Activated T-helper 2 cell treated with anti-CD3 and anti-CD28 coated beads, Interferon-gamma antibody, Interleukin-2, Interleukin-4, amounts not matched to agents 10 μg/mL and 5 μg/mL and 100 μg/mL, durations not matched to agents 14 hours and 24 hours and 36 hours (primary cell): ENCODE measurements at places on chromosomes 7 and 10. TPM values are rescaled to one million over a fixed set of nuclear protein-coding genes. Genes with fewer than 3 reads are reported as not detected.

Gene HOXA6
- total RNA-seq, result not detected in 2 replicates

Gene HOXA9
- not detected in 2 replicates for total RNA-seq

Gene MARVELD1
- total RNA-seq, result 5.6 and 6.5 TPM in 2 replicates

Gene ARHGEF35
- 3.6 and 4.1 TPM in 2 replicates for total RNA-seq

Gene ZNF503
- 0.30 and 0.34 TPM in 2 replicates for total RNA-seq

Gene LIPM
- not detected in 2 replicates for total RNA-seq

Gene NT5C3A
- 30.0 and 33.3 TPM in 2 replicates for total RNA-seq

Gene FBXL13
- total RNA-seq, result 0.41 and 0.76 TPM in 2 replicates

- H3K4me3 ChIP-seq, result no peak overlapping the region
- no peak overlapping the region for H3K27ac ChIP-seq
- no peaks in the 10 kb centered on the region for H3K27me3 ChIP-seq
- H3K4me1 ChIP-seq, result peaks cover 34% of the 10 kb centered on the region
Measured at GRCh38 chr7:23520582-23520981, 11.2 kb downstream of the TRA2A start.

- peak; percentile 50 for DNase-seq
- peak overlapping the region; percentile 98 for H3K4me3 ChIP-seq
- H3K4me1 ChIP-seq, result peaks cover 53% of the 10 kb centered on the region
- peak overlapping the region; percentile 95 for H3K27ac ChIP-seq
- no peaks in the 10 kb centered on the region for H3K27me3 ChIP-seq
Measured at GRCh38 chr10:15167411-15168290, 842 bp downstream of the NMT2 start.

DNA sequence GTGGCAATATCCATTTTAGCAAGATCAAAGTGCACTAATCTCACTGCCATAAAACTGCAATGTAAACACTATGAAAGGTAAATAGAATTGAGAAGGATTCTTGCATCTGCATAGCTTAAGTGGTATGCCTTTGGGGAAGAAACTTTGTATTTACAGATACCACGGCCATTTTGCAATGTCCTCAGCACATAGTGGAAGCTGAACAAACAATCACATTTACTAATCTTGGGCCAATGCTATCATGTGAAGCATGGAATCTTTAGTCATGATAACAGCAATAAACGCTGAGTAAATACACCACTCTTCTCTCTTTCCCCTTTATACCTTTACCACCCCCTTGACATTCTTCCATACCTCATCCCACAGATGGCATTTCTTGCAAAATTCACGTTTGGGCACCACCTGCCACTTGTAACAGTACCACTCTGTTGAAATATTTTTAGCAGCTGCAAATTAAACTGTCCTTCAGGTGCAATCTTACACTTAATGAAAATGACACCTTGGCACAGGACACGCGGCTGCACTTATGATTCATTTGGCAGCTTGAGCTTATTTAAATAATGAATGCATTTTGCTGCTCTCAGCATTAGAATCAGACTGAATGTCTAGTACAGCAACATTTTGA is 171.8 kb downstream of the SEMA3A start:
- H3K4me3 ChIP-seq, result no peak overlapping the region
- H3K36me3 ChIP-seq, result no peaks in the 10 kb centered on the region
- H3K27me3 ChIP-seq, result no peaks in the 10 kb centered on the region
- no peaks in the 10 kb centered on the region for H3K4me1 ChIP-seq
- no peak overlapping the region for H3K27ac ChIP-seq

- no peak for DNase-seq
- H3K27me3 ChIP-seq, result peaks cover 3% of the 10 kb centered on the region
- H3K4me3 ChIP-seq, result no peak overlapping the region
- H3K4me1 ChIP-seq, result no peaks in the 10 kb centered on the region
- no peak overlapping the region for H3K27ac ChIP-seq
Measured at GRCh38 chr10:78420946-78421735, 387.5 kb downstream of the RPS24 start.

DNA sequence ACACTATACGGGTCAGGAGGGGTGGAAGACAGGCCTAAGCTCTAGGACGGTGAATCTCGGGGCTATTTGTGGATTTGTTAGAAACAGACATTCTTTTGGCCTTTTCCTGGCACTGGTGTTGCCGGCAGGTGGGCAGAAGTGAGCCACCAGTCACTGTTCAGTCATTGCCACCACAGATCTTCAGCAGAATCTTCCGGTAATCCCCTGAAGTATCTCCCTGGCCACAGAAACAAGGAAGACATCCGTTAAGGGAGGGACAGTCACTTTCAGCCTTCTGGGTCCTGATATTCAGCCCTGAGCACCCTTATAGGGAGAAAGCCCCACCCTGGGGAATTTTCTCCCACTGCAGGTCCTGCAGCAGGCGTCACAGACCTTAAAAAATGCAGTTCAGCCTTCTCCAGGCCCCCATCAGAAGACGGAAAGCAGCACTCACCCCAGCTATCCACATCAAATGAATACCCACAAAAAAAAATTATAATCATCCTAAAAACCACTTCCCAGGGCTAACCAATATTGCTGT is 23.2 kb downstream of the PLAC9 start:
- H3K4me1 ChIP-seq, result peaks cover 17% of the 10 kb centered on the region
- H3K4me3 ChIP-seq, result no peak overlapping the region
- DNase-seq, result no peak
- H3K27me3 ChIP-seq, result no peaks in the 10 kb centered on the region
- peaks cover 90% of the 10 kb centered on the region for H3K36me3 ChIP-seq
- peak overlapping the region; percentile 66 for H3K27ac ChIP-seq

GRCh38 chr7:35241436-35241835 is 12.5 kb downstream of the TBX20 start:
- H3K27me3 ChIP-seq, result peaks cover 16% of the 10 kb centered on the region
- no peak overlapping the region for H3K4me3 ChIP-seq
- H3K4me1 ChIP-seq, result no peaks in the 10 kb centered on the region
- H3K27ac ChIP-seq, result no peak overlapping the region

DNA sequence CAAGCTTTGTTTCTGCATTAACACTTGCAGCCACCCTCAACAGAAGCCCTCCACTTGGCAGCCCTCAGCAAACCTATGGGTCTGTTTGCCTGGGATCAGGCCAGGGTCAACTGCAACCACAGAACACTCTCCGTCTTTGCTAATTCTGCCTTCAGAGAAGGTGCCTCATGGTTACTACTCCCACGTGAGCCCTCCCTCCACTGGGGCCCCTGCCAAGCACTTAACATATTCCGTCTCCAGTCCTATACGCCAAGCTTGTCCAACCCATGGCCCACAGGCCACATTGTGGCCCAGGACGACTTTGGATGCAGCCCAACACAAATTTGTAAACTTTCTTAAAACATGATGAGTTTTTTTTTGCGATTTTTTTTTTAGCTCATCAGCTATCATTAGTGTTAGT is 54.7 kb downstream of the HSPA12A start:
- no peak for DNase-seq
- H3K4me1 ChIP-seq, result no peaks in the 10 kb centered on the region
- no peak overlapping the region for H3K27ac ChIP-seq
- no peaks in the 10 kb centered on the region for H3K36me3 ChIP-seq
- H3K4me3 ChIP-seq, result no peak overlapping the region
- peaks cover 5% of the 10 kb centered on the region for H3K27me3 ChIP-seq

DNA sequence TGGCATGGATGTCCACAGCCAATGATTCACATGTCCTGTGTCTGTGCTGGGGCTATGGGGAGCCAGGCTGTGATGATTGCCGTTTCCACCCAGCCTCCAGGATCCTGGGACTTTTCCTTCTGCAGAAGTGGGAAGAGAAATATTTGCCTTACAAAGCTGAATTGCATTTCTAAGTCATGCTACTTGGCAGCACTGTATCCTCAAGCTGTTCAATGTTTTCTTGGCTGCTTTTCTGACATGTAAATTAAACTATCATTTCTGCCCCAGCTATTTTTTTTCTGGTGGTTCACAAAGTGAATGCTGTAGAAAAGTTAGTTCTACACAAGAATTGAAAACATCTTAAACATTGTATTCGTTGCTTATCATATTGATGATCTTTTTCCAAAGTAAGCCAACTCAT is 51.9 kb upstream of the TCERG1L start:
- no peaks in the 10 kb centered on the region for H3K27me3 ChIP-seq
- no peak for DNase-seq
- no peaks in the 10 kb centered on the region for H3K4me1 ChIP-seq
- H3K27ac ChIP-seq, result no peak overlapping the region

- no peak overlapping the region for H3K4me3 ChIP-seq
- H3K27ac ChIP-seq, result no peak overlapping the region
- no peaks in the 10 kb centered on the region for H3K4me1 ChIP-seq
- no peak for DNase-seq
- H3K27me3 ChIP-seq, result no peaks in the 10 kb centered on the region
Measured at GRCh38 chr7:80770061-80770460, 131.6 kb downstream of the CD36 start.

GRCh38 chr7:57424515-57425238 is 25.3 kb upstream of the ZNF716 start:
- no peak for DNase-seq
- H3K4me3 ChIP-seq, result no peak overlapping the region
- no peaks in the 10 kb centered on the region for H3K36me3 ChIP-seq
- H3K27ac ChIP-seq, result no peak overlapping the region
- H3K4me1 ChIP-seq, result no peaks in the 10 kb centered on the region

GRCh38 chr10:99279626-99280111 is 44.0 kb upstream of the HPSE2 start:
- H3K36me3 ChIP-seq, result no peaks in the 10 kb centered on the region
- H3K4me1 ChIP-seq, result no peaks in the 10 kb centered on the region
- H3K27me3 ChIP-seq, result peaks cover 8% of the 10 kb centered on the region
- no peak for DNase-seq
- no peak overlapping the region for H3K27ac ChIP-seq

GRCh38 chr10:95201736-95202135 is 7.7 kb downstream of the ACSM6 start:
- no peak for DNase-seq
- no peaks in the 10 kb centered on the region for H3K4me1 ChIP-seq

- no peak for DNase-seq
- H3K27me3 ChIP-seq, result no peaks in the 10 kb centered on the region
- no peak overlapping the region for H3K27ac ChIP-seq
- H3K4me1 ChIP-seq, result no peaks in the 10 kb centered on the region
Measured at GRCh38 chr10:83253011-83253671, 886.2 kb upstream of the GHITM start.

DNA sequence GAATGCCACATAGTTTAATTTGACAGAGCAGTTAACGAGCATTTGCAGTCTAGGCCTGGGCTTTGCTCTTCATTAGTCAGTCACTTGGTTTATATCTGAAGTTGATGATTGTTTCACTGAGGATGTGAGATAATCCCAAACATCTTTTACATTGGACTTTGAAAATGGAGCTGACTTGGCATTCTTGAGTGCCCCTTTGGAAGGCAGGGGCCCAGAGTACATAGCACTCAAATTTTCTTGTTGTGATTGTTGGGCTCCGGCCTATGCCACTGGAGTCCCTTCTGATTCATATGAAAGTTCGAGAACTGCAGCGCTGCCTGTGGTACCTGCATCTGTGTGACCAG is 21.9 kb downstream of the DNAJB6 start:
- DNase-seq, result no peak
- no peaks in the 10 kb centered on the region for H3K27me3 ChIP-seq
- H3K4me1 ChIP-seq, result peaks cover 35% of the 10 kb centered on the region

- no peak overlapping the region for H3K4me3 ChIP-seq
- DNase-seq, result no peak
- no peaks in the 10 kb centered on the region for H3K36me3 ChIP-seq
- no peaks in the 10 kb centered on the region for H3K27me3 ChIP-seq
- H3K27ac ChIP-seq, result no peak overlapping the region
Measured at GRCh38 chr7:1762238-1762945, 92.3 kb downstream of the ELFN1 start.

DNA sequence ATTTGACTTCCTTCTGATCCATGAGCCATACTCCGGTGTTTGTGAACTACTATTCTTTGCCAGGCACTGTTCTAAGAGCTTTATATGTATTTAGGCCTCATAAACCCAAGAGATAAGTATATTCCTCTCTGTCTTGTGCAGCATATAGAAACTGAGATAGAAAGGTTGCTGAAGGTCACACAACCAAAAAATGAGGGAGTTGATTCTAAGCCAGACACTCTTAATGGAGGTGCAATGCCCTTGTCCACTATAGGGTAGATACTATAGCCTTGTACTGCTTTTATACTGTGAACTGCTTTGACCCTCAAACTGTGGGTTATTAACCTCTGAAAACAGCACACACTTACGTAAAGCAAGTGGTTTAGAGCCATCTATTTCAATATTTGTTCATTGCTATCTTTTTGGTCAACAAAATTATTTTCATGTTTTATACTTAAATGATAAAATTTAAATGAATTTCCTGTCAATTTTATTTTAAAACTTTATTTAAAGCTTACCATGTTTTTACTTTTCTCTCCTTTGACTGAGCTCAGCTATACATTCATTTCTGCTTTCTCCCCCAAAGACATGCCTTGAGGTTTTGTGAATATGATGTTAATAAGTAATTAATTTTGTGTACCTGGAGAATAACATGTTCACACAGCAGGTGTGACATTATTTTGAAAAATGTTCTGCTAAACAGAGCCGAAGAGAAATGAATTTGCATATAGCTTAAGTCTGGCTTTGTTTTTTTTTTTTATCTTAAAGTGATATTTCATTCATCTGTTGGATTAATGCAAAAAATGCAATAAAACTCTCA is 687.3 kb downstream of the DNAJB9 start:
- H3K4me1 ChIP-seq, result no peaks in the 10 kb centered on the region
- DNase-seq, result no peak
- H3K36me3 ChIP-seq, result no peaks in the 10 kb centered on the region
- H3K27ac ChIP-seq, result no peak overlapping the region

DNA sequence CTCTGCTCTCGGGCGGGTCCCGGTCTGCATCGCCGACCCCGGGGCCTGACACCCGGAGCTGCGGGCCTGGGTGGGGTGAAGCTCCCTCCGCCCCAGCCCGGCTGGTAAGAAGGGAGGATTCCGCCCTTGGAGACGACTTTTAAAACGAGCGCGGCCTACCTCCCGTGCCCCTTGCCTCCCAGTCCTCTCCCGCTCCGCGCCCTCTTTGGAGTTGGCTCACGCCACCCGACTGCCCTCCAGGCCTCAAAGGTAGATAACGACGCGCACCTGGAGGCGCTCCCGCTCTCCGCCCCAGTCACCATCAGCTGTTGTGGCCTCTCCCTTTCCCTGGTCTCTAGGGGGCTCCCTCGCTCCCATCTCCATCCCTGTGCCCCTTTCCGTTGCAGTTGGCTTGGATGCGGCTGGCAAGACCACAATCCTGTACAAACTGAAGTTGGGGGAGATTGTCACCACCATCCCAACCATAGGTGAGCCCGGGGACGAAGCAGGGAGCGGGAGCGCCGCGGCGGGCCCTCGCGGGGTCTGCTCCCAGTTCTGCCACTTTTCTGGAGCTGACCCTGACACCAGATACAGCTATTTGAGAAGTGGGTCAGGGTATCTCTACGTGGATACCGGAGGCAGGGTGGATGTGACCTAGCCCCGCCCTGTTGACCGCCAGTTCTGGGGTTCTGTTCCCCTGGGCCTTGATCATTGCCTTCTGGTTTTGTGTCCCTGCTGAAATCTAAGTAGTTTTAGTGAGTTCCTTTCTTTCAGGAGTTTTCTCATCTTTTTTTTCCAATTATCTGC is 679 bp downstream of the ARF5 start:
- H3K4me1 ChIP-seq, result peaks cover 30% of the 10 kb centered on the region
- peak overlapping the region; percentile 92 for H3K4me3 ChIP-seq
- H3K27me3 ChIP-seq, result no peaks in the 10 kb centered on the region
- peak; percentile 33 for DNase-seq
